Eye (tissue), 1 donor: ENCODE measurements at places on chromosomes 16 and 17.

- DNase-seq = no peak
Measured at GRCh38 chr17:67449845-67450755, 73.0 kb downstream of the PITPNC1 start.

DNA sequence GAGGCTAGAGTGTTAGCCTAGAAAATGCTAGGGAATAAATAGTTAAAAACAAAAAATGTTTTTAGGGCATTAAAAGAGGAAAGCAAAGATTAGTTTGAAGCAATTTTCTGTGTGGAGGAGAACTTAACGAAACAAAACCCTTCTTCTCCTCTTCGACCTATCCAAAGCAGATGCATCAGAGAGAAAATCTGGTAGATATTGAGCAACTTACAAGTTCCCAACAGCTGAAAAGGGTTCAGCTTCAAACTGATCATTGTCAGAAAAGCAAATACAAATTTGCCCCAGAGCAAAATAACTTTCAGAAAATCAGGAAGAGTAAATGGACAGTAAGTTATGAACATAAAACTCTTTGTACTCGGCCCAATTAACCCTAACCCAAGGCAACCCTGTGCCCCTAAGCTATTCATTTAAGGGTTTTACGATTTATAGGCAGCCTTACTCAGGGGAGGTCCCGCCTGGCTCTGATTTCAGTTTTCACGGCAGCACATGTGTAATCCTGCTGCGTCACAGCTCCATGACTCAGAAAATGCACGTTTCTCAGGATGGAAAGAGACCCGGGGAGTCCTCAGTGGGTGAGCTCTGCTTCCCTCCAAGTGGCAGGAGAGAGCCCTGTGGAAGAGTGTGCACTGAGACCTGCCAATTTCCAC lies 405.7 kb upstream of the SALL1 start:
- peak; percentile 65 for DNase-seq

DNA sequence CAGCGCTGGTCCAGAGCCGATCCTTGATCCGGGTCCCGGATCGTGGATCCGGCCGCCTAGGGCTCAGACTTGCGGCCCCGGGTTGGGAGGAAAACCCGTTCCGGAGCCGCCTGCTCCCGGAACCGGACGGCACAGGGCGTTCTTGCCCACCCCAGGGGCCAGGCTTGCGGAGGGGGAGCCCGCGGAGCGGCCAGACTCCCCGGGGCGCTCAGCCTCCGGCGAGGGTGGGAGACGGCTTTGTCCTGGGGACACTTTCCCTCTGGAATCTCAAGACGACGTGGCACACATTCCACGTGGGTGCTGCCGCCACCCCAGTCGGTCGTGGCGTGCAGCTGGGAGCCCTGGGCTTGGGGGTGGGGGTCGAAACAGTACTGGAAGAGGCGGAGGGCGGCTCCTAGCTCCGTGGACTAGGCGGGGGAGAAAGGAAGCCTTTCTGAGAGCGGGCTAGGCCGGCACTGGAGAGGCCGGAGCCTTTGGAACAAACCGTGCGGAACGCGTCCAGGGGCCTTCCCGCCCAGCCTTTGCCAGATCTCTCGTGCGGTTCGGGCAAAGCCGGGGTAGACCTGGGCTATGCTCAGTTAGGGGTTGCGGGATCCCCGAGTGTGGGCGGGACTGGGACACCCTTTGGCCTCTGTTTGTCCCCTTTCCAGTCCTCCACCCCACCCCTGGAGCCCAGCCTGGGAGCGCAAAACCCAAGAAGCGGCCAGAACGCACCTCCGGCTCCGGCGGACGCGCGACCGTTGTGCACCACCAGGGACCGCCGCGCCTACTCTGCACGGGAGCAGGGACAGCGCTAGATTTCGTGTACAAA lies 26.5 kb downstream of the SREBF1 start:
- DNase-seq = peak; percentile 93

DNA sequence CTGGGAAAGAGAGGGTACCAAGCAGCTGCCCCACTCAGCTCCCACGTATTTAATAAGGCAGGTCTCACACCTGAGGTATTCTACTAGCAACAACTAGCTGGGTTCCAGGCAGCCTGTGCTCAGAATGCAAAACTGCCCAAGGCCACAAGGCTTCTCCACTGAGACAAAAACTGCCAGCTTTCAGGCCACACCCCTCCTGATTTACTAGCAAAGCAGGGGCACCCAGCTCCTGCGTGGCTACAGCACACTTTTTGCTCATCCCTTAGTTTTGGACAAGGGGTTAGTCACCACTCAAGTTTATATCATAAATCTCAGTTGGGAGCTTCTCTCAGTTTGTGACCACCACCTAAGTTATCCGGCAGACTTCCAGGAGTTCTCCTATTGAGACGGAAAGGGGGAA lies 494.6 kb downstream of the CDH11 start:
- DNase-seq = no peak

- DNase-seq = no peak
Measured at GRCh38 chr16:24723663-24724062, 5.8 kb upstream of the TNRC6A start.

DNA sequence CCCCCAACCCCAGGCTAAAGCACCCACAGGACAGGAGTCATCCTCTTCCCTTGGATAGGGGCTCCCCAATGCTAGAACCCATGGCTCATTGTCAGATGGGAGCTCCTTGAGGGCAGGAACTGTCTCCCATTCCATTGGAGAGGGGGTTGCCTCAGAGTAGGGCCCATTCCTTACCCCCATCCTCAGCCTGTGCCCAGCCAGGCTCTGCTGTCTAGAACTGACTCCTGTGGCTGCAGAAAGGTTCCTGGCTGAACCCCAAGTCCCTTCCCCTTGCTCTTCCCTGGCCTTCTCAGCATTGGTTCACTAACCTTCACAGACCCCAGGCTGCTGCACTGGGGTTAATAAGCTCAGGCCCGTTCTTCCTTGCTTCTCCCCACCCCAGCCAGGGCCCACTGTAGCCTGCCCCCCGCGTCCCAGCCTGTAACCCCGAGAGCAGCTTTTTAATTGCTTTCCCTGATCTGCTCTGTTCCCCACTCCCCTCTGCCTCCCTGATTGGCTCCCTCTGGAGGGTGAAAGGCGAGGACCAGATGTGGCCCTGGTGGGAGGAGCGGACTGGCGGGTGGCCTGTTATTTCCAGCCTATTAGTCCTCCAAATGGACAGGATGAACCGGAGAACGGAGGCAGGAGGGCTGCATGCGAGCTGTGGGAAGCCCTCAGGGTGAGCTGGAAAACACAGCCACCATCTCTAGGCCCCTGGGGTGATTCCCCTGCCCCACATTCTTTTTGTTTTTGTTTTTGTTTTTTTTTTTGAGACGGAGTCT lies 6.0 kb upstream of the GFAP start:
- peak; percentile 89 for DNase-seq

DNA sequence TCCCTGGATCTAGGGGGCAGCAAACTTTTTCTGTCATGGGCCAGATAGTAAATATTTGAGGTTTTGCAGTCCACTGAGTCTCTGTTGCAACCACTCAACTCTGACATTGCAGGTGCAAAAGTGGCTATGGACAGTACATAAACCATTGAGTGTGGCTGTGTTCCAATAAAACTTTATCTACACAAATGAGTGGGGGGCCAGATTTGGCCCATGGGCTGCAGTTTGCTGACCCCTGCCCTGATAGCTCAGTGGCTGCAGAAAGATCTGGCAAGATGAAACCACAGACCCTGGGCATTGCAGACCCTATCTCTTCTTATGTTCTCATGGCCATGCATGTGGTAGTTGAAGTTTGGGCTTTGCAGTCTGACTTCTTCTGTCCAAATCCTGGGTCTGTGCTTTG lies 440.5 kb downstream of the SLC39A11 start:
- no peak for DNase-seq

GRCh38 chr16:8863594-8864424 lies 5.0 kb downstream of the CARHSP1 start:
- no peak for DNase-seq

- no peak for DNase-seq
Measured at GRCh38 chr16:11170696-11171447, 85.1 kb downstream of the SOCS1 start.

GRCh38 chr16:27366687-27367460 lies 35.1 kb upstream of the IL21R start:
- no peak for DNase-seq

DNA sequence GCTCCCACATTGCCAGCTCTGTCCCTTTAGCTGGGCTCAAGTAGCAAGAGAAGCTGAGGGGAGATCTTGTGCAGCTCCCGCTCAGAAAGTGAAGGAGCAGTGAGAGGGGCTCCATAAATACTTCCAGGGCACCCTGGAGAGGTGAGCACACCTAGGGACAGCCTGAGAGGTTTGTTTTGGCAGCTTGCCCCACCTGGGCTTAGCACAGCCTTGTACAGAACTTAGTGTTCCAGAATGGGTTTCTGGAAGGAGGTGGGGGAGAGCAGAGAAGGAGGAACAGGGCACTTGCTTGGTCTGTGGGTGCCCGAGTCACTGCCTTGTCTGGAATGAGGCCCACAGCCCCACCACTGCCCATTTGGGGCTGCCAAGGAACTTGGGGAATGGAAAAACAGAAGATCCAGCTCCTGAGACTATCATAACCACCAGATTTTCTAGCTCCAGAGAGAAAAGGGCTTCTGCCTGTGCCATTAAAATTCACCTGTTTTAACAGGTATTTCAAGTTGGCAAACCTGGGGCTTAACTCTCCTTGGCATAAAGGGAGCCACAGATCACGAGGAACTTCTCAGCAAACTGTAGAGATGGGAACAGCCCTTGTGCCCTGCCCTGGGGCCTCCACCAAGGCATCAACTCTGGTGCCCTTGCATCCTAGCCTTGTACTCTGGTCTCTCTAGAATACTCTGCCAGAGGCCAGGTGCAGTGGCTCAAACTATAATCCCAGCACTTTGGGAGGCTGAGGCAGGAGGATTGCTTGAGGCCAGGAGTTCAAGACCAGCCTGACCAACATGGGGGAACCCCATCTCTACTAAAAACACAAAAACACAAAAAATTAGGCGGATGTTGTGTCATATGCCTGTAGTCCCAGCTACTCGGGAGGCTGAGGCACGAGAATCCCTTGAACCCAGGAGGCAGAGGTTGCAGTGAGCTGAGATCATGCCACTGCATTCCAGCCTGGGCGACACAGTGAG lies 1.9 kb downstream of the PRR15L start:
- DNase-seq = no peak

GRCh38 chr17:65374966-65375365 lies 186.5 kb downstream of the AXIN2 start:
- DNase-seq = no peak

GRCh38 chr17:79473876-79474440 lies 136.9 kb downstream of the RBFOX3 start:
- DNase-seq = no peak

DNA sequence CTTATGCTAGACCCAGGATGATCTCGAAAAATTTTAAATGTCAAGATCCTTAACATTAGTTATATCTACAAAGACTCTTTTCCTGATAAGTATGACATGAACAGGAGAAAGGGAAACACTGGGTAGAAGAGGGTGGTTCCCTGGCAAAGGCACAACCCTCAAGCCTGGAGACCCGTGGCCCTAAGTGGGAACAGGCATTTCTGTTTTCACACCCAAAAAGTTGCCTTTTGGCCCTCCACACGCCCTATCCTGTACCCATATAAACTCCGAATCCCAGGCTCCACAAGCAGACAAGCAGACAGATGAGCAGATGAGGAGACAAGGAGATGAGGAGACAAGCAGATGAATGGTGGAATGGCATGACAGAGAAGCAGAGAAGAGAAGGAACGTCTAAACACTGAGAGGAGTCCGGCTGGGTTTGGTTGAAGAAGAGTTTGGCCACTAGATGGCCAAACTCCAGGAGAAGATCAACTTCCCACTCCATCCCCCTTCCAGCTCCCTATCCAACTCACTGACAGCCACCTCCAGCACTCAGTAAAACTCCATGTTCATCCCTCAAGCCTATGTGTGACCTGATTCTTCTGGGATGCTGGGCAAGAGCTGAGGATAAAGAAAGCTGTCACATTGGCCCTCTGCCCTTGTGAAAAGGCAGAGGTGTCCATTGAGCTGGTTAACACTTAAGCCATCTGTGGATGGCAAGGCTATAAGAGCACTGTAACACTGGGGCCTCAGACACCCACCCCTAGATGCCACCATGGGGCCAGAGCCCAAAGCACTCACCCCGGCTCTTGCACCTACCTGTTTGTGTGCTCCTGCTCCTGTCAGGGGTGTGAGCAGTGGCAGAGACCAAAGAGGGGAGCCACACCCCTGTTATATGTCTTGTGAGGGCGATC lies 139.6 kb upstream of the FAM20A start:
- DNase-seq = no peak

GRCh38 chr16:2370721-2371120 lies 30.2 kb upstream of the ABCA3 start:
- no peak for DNase-seq

GRCh38 chr16:54616610-54617009 lies 314.1 kb upstream of the IRX5 start:
- no peak for DNase-seq

DNA sequence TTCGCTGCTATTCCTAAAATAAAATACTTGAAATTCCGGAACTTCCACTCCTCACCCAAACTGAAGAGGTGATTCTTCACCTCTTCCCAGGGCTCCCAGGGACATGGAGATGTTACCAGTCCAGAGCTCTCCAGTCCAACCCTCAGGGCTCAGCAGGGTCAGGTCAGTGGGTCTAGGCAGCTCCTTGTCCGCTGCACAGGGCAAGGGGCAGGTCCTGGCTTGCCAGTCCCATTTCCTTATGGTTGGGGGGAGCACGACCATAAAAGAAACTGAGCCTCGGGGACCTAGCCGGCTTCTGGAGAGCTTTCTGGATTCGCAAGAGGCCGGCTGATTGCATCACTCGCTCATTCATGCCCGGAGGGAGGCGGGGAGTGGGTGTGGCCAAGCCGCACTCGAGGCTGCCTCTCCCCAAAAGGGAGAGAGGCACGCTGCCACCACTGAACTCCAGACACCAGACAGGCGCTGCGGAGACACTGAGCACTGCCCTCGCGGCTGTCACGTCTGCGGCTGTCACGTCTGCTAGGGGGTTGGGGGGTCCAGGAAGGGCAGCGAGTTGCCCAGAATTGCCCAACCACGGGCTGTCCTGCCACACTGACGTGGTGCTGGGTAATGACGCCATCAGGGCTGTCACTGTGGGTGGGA lies 15.8 kb downstream of the SLC7A5 start:
- peak; percentile 93 for DNase-seq

GRCh38 chr16:2905988-2906387 lies 5.7 kb upstream of the FLYWCH1 start:
- DNase-seq = no peak

GRCh38 chr16:75011634-75012307 lies 12.9 kb downstream of the ZNRF1 start:
- DNase-seq = no peak

- no peak for DNase-seq
Measured at GRCh38 chr16:82092711-82093110, 57.7 kb downstream of the HSD17B2 start.

GRCh38 chr17:77598241-77598620 lies 360.3 kb upstream of the TNRC6C start:
- DNase-seq = no peak

- DNase-seq = no peak
Measured at GRCh38 chr16:85785927-85786326, 13.4 kb downstream of the EMC8 start.

DNA sequence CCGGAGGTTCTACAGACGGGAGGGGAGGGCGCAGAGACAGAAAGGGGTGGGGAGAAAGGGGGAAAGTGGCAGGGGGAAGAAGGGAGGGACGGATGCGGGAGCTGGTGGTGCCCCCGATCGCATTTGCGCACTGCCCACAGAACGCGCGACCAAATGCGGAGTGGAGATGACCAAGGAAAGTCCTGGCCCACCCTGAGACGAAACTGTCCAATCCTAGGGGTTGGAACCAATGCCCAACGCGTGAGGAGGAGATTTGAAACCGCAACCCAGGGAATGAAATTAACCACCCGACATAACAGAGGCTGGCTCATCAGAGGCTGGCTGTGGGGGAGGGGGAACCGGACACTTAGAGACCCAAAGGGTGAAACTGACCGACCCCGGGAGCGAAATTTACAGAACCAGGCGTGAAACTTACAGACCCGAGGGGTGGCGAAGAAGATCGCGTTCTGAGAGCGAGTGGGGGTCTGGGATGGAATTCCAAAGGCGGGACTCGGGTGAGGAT lies 1.4 kb downstream of the HES7 start:
- DNase-seq = peak; percentile 61
